ENCODE measurements at places on chromosomes 2 and 18. TPM values are rescaled to one million over a fixed set of nuclear protein-coding genes. Genes with fewer than 3 reads are reported as not detected.

DNA sequence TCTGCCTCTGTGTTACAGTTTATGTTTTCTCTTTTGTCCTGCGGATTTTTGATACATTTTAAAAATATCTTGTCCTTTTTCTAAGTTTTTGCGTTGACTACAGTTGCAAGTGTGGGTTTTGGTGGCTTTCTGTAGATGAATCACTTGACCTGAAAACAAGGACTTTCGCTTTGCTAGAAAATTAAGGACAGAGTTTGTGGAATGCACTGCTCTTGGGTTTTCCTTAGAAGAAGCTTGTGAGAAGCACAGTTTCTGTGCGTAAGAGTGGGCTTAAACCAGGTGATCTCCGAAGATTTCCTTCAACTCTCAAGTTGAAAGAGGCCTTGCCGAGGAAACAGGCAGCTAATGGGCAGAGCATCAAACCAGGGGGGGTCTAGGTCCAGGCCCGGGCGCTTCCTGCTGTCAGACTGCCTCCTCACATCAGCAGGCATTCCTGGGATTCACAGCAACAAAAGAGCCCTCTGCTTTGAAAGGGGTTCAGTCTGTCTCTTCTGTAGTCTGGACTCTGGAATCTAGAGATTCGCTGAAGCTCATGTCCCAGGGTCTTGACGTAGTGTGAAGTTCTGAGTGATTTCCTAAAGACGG is 17.3 kb downstream of the NCK2 start:
- DNase-seq: no peak

STEAP3 gene
- total RNA-seq: under 0.01 TPM

DNA sequence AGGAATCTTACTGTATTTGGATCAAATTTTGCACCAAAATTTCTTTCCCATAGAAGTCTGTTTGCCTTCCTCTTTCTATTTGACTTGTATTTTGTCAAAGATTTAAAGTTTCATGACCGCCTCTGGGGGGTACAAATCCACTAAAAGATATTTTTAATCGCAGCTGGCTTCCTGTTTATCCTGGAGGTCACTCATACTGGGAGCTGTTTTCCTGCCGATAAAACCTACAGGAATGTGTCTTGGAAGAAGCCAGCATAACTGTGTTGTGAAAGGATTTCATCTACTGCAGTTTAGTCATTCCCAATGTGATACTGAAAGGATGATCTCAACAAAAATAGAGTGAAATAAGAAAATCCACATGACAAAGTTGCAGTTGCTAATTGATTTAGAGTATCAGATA is 184.0 kb downstream of the RIT2 start:
- no peak for DNase-seq

DNA sequence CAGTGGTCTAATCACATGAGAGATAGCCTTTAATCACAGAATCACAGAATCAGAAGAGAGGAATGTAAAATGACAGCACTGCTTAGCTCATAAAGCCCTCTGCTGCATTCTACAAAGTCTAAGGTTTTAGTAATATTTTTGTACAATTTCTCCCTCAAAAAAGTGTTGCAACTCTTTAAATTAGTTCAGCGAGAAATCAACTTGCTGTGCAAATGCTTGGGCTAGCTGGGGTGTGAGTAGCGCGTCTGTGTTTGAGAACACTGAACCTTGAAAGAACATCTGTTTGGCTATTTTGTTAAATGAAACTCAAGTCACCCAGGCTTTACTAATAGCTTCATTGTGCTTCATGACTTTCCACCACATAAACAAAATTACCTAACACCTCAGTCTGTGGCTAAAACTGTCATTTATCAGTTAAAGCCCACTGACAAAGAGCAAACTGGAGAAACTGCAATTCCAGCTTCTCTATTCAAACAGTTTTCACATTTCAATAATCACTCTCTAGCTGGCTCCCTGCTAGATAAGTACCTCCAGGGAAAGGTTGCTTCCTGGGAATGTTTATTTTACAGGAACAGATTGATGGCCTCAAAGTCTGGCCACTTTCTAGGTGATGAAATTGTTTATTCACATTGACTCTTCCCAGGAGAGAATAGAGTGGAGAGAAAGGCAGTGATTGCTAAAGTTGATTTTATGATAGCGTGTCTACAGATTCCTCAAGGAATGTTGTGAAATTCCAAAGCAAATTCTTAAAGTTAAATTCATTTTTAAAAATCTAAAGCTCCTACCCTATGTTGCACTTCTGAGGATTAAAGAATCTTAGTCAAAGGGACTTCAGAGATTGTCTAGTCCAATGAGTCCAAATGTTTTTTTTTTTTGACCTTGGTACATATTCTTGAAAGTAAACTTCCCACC is 36.0 kb upstream of the STAT1 start:
- DNase-seq: no peak

DNA sequence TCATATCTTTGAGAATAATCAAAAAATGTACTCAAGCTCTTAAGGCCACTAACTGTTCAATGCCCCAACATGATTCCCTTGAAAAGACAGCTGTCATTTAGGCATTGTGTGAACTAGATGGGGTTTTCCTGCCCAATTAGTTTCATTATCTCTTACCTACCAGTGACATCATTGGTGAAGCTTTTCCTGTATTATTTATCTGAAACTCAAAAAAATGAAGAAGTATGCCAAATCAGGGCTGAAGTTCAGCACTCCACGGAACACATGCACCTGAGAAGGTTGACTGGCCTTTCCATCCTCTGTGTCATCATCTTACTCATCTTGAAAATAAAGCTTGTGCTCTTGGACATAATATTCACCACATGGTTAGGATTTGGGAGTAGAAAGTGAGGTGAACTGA is 126.4 kb downstream of the TXNL1 start:
- no peak for DNase-seq

DNA sequence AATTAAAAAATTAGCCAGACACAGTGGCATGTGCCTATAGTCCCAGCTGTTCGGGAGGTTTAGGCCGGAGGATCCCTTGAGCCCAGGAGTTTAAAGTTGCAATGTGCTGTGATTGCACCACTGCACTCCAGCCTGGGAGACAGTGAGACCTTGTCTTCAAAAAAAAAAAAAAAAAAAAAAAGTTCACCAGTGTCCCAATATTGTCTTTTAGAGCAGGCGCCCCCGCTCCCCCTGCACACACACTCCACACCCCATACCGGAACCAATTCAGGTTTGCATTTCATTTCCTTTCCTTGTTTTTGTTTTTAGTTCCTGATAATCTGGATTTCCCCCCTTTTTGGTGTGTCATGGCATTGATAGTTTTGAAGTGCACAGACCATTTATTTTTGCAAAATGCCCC is 10.4 kb downstream of the TMEM87B start:
- no peak for DNase-seq

- no peak for DNase-seq
Measured at GRCh38 chr2:127826047-127826446, 15.1 kb upstream of the WDR33 start.

RUFY4 gene
- not detected for total RNA-seq

DNA sequence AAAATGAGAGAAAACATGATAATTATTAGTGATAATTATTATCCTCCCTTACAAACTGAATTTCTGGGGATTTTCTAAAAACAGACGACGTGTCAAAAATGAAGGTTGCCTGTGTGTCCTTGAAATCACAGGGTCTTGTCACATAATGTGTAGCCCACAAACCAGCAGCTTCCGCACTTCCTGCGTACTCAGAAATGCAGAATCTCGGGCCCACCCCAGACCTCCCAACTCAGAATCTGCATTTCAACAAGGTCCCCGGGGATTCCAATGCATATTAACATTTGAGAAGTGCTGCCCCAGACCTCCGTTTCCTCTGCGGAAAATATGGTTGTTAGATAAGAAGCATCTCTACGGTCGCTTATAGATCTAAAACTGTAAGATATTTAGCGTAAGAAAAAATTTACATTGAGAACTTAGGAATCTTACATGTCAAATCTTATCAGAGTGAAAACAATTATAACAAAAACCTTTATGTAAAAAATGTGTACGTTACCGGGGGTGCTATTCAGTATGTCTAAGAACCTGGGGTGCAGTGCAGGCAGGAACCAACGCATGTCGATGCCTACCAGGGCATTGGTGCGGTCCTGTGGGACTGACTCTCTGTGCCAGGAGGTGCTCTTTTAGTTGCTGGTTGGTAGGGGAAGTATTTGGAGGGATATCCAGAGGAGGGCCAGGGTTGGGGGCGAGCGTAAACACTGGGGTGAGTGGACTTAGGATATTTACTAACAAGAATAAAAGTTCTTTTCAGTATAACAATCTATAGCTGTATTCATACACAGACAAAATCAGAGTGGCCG is 15.2 kb downstream of the CDKL4 start:
- no peak for DNase-seq

HNRNPLL gene
- total RNA-seq: 77.9 TPM

- DNase-seq: no peak
Measured at GRCh38 chr2:231163011-231163410, 35.4 kb upstream of the ARMC9 start.

GRCh38 chr18:12271376-12272235 is 17.4 kb downstream of the CIDEA start:
- DNase-seq: peak; percentile 84

GRCh38 chr2:219638217-219638947 is 11.0 kb downstream of the SLC4A3 start:
- DNase-seq: no peak

GRCh38 chr2:236876642-236877041 is 209.0 kb upstream of the COPS8 start:
- DNase-seq: no peak

PID1 gene
- 36.7 TPM for total RNA-seq

GRCh38 chr2:69033461-69034095 is 20.6 kb downstream of the ANTXR1 start:
- no peak for DNase-seq

APCDD1 gene
- 10.6 TPM for total RNA-seq

SLC5A7 gene
- 1.6 TPM for total RNA-seq

DNA sequence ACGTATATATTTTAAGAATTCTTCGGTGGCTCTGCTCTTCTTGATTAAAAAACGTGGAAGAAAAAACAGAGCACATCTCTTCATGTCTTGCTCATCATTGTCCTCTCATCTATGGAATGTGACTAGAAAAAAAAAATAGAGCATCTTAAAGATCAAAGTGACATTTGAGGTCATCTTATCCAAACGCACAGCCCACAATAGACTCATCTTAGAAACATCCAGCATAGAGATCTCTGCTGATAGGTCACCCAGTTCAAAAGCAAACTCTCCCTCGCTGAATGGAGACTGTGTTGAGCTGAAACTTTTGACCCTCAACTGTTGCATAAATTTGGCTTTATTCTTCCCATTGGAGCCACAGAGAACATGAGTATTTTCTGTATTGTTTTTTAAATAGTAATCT is 65.2 kb downstream of the CMPK2 start:
- DNase-seq: no peak

DNA sequence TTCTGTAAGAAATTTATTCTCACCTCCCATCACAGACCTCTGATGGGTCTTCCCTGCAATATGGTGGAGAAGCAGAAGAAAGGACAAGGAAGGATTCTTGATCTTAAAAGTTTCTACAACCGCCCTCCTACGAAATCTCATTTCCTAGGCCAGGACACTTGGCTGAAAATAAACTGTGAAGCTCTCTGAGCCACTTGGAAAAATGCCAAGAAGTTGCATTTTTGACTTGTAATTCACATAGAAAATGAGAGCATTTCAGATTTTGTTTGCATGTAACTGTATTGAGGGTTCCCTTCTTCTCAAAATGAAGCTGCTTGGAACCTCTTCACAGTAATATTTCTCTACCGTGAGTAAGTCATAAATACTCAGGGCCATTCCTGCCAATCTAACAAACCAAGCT is 458.3 kb upstream of the SLC14A2 start:
- DNase-seq: no peak

HOXD1 gene
- total RNA-seq: not detected

- DNase-seq: no peak
Measured at GRCh38 chr2:45128580-45128997, 119.3 kb upstream of the SIX2 start.

DNA sequence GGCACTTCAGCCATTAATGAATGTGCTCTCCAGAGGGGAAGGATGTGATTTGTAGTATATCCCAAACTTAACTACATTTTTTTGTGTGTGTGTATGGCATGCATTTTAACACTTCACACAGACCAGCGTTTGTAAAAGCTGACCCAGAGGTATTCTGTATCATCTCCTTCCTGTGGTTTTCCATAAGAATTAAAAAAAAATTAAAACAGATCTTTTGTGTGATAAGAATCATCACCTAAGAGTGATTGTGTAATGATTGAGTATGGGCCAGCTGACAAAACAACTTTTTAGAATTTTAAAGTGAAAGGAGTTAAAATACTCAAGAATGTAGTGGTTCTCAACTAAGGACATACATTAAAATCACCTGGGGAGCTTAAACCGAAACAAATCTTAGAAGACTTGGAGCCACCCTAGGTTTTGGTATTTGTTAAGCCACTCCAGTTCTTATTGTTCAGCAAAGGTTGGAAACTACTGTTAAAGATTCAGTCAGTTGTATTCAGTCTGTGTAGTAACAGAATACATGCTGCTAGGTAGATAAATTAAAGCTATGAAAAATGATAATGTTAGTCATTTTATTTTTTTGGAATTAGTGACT is 120.1 kb downstream of the HAUS1 start:
- no peak for DNase-seq

GRCh38 chr18:22699629-22700028 is 233.5 kb upstream of the RBBP8 start:
- no peak for DNase-seq

GRCh38 chr2:205858275-205858674 is 176.0 kb downstream of the NRP2 start:
- no peak for DNase-seq

- no peak for DNase-seq
Measured at GRCh38 chr18:21146016-21146415, 34.4 kb upstream of the ROCK1 start.

GRCh38 chr2:98394595-98395153 is 48.4 kb downstream of the CNGA3 start:
- no peak for DNase-seq

C1QL2 gene
- 0.41 TPM for total RNA-seq

GAREM2 gene
- total RNA-seq: 6.1 TPM

PRLH gene
- total RNA-seq: not detected

KCNF1 gene
- 20.0 TPM for total RNA-seq

- DNase-seq: no peak
Measured at GRCh38 chr2:205827809-205828365, 145.6 kb downstream of the NRP2 start.

GRCh38 chr2:135030826-135031225 is 16.4 kb downstream of the MAP3K19 start:
- DNase-seq: no peak

CMPK2 gene
- 10.2 TPM for total RNA-seq

GRCh38 chr18:7601246-7601615 is 34.1 kb downstream of the PTPRM start:
- no peak for DNase-seq

GRCh38 chr2:58604096-58604495 is 363.0 kb upstream of the FANCL start:
- no peak for DNase-seq

ZNF804A gene
- 13.9 TPM for total RNA-seq

ANKRD29 gene
- total RNA-seq: 2.4 TPM

DNA sequence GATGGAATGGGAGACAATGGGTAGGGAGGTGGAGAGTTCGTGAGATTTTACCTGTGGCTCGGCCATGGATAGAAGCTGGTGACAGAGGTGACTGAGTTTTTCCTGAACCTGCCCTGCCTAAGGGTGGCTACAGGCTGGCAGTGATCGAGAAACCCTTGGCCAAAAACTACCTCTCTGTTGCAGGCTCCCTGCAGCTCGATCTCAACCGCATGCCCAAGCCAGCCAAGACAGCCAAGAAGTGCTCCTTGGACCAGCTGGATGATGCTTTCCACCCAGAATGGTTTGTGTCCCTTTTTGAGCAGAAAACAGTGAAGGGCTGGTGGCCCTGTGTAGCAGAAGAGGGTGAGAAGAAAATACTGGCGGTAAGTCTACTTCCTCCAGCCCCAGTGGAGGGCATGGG is 225.5 kb downstream of the DYSF start:
- DNase-seq: no peak

- DNase-seq: no peak
Measured at GRCh38 chr2:11767779-11768178, 21.3 kb downstream of the LPIN1 start.
